ENCODE measurements at places on chromosomes 16 and 17.

DNA sequence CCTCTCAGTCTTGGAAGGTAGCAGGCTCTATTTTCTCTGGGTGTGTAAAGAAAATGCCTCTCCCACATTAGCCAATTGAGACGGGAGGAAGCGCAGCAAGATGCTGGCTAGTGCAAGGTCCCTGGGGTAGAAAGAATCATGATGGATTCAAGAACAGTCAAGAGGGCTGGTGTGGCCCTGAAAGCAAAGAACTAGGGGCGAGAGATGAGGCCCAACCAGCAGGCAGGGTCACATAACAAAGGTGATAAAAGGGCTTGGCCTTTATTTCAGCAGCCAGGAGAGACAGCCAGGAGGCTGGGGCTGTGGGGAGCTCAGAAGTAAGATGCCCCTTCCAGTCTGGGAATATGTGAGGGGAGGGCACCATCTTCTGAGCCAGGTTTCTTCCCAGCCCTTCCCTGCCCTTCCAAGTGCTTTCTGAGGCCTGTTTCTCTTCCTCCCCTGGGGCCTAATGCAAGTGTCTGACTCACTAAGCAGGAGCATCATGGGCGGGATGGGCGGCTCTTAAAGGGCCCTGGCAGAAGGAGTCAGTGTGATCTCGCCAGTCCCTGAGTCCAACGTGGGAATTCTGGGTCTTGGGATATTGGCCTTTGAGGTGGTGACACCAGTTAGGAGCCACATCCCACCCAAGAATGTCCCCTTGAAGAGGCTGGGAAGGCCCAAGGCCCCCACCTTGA lies 3.9 kb upstream of the NLRC5 start:
- peak; percentile 48 for DNase-seq

DNA sequence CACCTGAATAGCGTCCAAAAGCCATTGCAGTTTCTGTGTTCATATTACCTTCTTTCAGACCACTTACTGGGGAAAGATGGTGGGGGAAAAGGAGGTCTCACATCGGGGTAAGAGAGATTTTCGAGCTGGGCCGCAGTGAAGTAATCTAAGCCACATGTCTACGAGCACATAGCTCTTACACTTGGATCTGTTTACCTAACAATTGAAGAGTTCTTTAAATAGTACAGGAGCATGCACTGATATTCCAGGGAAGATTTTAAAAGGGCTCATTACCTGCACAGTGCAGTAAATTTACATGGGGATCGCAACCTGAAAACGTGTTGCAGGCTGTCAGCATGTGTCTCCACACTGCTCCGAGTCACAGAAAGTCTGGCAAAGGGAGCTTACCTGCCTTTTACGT lies 12.6 kb downstream of the MAF start:
- DNase-seq: no peak

DNA sequence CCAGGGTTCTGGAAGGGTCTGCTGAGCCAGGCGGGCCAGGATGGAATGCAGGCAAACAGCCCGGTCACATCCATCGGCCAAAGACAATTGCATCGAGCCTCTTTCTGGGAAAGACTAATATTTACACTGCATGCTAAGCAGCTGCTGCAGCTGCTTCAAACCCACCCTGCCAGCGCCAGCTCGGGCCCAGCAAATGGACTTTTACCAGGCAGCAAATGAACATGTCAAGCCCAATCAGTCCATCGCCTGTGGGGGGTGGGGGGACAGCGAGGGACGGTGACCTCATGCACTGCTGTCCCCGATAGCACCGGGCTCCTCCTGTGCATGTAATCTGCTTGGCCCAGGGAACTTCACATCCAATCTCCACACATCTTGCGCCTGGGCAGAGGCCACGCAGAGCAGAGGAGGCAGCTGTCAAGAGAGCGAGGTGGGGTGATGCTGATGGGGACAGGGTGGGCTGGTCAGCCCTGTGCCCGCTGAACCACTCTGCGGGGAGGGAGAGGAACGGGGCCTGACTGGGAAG lies 39.4 kb upstream of the CDH5 start:
- no peak for DNase-seq

GRCh38 chr16:79618692-79619050 lies 18.1 kb upstream of the MAF start:
- DNase-seq: peak; percentile 48

- peak; percentile 43 for DNase-seq
These were observed 4.4 kb upstream of the HOXB5 start for GRCh38 chr17:48597778-48598631.

DNA sequence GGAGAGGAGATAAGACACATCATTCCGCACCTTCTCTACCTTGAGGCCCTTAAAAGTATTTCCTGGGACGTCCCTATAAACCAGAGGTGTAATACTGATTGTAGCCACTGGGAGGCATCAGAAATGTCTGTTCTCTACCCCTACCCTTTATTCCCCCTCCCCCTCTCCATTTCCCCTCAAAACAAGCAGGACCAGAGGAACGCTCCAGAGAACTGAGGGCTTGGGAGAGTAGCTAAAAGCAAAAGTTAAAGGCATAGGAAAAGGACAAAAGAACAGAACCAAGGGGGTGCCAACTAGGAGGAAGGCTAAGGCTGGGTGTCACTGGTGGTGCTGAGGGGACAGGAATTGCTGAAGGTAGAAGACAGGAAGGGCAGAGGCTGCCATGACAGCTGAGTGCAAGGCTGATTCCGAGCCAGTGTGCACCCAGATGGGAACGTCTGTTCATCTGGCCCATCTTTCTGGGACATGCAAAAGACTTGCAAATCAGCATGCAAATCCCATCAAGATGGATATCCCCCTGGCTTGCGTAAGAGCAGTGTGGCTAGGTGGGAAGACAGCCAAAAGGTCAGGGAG lies 6.7 kb downstream of the CAMTA2 start:
- DNase-seq: peak; percentile 45

DNA sequence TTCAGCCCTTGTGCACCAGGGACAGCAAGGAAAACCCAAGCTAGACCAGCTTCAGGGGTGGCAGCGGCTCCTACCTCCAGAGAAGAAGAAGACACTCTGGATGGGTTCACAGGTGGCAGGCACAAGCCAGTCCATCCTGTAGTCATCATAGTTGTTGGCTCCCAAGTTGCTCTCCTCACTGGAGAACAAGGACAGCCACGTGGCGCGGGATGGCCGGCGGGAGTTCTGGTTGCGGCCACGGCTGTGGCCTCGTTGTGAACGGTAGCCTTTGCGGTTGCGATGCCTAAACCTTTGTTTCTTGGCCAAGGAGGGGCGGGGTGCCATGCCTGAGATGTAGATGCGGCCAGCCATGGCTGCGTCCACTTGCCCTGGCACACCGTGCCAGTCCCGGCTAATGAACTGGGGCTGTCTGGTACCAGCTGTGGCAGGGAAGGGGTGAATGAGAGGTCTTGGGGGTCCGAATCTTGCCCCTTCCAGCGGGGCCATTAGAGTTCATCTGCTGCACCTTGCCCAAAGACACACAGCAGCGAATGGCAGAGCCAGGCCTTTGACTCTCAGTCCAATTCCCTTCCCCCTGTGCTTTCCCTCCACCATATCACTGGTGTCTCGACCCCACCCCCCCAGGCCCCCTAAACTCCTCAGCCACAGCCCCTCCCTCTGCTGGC lies 2.3 kb downstream of the VTN start:
- DNase-seq: no peak

All from stimulated activated naive CD8-positive, alpha-beta T cell treated with anti-CD3 and anti-CD28 coated beads, Interleukin-15, Interleukin-2, amounts not matched to agents 100 U/mL and 50 U/mL, for 24 hours (primary cell).